SJCRH30 (cell line): ENCODE measurements at places on chromosomes 13 and 19. TPM values are rescaled to one million over a fixed set of nuclear protein-coding genes. Genes with fewer than 3 reads are reported as not detected.
A peak's percentile ranks its signal among the peaks of the same experiment; 100 is the strongest.

- DNase-seq: no peak
Observed at GRCh38 chr19:17963936-17964691, 2.8 kb upstream of the KCNN1 start.

DNA sequence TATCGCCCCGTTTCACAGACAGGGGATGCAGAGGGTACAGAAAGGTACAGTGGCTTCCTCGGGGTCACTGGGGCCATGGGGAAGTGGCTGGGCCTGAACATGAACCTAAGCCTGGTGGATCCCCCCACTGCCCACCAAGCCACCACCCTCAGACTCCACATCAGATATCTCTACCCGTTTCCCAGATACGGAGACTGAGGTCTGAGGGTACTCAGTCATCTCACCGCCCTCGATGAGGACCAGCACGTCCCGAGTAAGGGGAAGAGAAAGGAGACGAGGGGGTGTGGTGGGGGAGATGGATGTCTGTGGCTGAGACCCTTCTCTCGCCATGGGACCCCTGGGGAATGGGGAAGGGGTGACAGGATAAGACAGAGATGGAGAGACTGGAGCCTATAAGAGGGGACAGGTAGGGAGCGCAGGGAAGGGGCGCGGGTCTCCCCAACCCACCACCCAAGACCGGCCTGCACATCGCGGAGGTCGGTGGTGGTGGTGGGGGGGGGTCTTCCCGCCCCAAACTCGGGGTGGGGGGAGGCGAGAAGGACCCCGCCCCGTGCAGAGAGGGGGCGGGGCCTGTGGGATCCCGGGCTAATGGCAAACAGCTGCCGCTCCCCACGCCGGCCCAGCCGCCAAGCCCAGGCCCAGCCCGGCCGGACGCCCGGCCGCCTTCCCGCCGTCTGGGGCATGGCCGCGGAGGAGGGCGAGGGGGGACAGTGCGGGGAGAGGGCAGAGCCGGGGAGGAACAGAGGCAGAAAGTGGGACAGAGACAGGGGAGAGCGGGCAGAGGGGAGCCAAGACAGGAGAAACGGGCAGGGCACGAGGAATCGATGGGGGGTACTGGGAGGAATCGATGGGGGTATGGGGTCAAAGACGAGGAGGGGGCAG is 698 bp downstream of the KANK2 start:
- DNase-seq: peak; percentile 67

- no peak for DNase-seq
Observed at GRCh38 chr13:30925429-30925828, 7.0 kb upstream of the TEX26 start.

DNA sequence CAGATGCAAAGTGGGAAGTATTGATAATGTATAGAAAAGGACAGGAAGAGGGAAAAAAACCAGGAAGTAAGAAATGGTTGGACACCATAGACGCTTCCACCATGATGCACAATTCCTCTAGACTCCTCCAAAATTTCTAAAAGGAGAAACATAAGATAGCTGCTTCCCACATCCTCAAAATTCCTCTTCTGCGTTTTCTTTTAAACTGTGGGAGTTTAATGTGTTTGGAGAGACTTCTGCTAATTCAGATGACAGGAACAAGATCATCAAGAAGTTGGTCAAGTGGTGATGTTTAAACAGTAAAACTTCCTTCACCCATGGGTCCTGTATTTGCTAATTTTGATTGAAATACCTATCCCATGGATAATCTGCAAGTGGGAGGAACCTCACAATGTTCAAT is 130.2 kb downstream of the IRS2 start:
- no peak for DNase-seq

DNA sequence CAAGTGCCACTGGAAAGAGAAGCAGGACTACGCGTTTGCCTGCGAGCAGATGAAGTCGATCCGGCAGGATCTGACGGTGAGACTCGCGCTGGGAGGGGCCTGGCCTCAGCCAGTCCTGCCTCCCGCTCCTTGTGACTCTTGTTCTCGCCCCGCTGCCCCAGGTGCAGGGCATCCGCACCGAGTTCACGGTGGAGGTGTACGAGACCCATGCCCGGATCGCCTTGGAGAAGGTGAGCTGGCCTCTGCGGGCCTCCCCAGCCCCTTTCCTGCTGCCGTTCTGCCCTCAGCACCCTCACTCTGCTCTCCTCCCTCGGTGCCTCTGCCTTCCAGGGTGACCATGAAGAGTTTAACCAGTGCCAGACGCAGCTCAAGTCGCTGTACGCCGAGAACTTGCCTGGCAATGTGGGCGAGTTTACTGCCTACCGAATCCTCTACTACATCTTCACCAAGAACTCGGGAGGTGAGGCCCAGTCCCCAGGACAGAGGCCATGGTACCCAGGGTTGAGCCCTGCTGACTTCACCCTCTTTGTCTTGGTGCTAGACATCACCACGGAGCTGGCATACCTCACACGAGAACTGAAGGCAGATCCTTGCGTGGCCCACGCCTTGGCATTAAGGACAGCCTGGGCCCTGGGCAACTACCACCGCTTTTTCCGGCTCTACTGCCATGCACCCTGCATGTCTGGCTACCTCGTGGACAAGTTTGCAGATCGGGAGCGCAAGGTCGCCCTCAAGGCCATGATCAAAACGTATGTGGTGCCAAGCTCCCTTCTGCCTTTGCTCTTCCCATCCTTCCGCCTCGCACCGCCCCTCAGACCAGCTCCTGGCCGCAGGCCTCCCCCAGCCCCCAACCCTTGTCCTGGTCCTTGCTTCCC is 5.6 kb downstream of the LENG9 start:
- no peak for DNase-seq

DNA sequence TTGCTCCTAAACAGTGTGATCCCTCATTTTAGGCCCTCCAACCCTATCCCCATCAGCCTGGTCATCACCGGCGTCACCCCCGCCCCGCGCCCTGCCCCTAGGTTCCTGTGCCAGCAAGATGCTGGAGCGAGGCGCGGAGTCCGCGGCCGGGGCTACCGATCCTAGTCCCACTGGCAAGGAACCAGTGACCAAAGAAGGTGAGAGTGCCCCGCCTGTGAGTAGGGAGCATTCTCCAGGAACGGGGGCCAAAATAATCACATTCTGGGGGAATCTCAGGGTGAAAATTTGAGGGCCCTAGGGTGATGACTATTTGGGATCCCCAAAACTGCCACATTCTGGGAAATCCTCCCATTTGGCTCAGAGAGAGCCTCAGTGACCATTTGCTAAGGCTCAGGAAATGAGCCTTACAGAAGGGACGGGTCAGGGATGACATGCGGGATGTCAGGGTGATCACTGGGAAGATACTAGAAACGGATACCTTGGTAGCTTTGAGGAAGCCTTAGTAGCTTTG is 1.4 kb downstream of the ZNF575 start:
- DNase-seq: no peak

DNA sequence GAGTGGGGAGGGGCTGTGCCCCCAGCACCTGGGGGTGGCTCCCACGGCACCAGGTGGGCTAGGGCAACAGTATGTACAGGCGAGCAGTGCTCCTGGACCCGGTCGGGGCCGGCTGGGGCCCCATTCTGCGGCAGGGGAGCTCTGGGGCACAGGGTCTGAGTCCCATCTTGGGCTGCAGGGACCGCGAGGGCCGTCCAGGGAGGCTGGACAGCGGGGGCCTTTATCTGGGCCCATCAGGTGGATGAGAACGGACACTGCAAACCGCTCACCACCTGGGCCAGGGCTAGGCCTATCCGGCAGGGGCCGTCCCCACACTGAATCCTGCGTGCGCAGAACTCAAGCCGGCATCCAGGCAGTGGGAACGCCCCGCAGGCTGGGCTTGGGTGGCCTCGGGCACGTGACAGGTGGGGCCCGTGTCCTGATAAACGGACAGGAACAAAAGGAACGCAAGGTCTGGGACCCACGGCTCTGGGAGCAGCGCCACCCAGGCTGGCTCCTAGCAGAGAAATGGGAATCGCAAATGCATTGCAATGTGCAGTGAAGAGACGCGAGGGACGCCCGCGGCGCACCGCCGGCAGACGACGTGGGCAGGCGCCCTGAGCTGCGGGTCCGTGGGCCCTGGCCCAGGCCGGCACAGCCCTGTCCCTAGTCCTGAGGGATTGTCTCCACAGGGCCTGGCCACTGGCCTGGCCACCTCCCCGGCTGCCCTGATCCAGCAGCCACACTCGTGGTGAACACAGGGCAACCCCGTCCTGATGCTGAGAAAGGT is 29.7 kb downstream of the BTBD2 start:
- peak; percentile 16 for DNase-seq

- no peak for DNase-seq
Observed at GRCh38 chr13:67086260-67086659, 143.9 kb downstream of the PCDH9 start.

The INSR gene
- 12.9 and 14.3 TPM in 2 replicates for total RNA-seq

The PRODH2 gene
- not detected in 2 replicates for total RNA-seq

The RUVBL2 gene
- total RNA-seq: 139 and 152 TPM in 2 replicates

The DENND1C gene
- not detected in 2 replicates for total RNA-seq

The LILRA2 gene
- not detected in 2 replicates for total RNA-seq
